NCI-H524 (cell line): ENCODE measurements at places on chromosomes 16 and 17.

DNA sequence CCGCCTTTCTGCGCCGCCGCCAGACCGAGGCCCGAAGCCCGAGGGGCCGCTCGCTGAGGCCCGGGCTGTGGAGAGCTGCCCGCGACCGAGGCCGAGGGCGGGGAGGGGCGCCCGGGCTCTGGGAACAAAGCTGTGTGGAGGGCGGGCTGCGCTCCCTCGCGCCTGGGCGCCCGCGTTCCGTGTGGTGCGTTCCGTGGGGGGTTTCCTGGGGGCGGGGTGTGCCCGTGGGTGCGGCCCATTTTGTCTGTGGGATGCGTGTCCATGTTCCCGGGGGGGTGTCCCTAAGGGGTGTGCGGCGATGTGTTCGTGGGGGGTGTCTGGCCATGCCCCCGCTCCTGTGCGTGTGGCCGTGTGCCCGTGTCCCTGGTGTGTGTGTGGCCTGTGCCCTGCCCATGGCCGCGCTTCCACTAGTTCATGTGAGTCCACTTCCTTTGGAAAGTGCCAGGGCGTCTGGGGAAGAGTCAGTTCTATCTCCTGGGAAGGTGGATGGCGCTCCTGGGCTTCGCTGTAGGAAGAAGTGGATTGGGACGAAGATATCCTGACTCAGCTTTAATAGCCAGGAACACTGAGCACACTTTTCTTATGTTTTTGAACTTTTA is 520 bp downstream of the JPT2 start:
- DNase-seq: peak; percentile 22

DNA sequence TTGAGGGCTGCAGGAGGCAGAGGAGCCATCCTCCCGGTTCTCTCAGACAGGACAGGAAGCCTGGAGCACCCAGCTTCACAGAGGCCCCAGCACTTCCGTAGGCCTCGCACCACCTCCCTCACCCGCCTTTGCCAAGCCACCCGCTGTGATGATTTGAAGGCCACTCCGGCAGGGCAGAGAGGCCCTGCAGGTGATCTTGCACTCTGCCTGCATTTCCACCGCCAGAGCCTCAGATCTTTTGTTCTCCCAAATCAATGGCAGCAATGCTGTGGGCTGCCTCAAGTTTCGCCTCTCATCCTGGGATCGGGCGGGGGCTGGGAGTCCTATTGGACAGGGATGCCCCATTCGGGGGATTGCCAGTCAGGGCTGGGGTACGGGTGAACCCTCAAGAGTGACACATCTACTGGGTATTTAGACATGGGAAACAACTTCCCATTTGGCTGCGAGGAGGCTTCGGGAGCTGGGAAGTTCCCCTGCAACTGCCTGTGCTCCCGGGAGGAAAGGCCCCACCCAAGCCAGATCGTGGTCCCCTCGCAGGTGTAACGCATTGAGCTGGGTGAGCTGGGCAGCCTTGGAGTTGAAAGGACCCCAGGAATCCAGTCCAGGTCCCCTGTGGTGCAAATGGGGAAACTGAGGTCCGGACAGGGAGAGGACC is 34.8 kb upstream of the PEMT start:
- no peak for DNase-seq

GRCh38 chr16:27408012-27408601 is 6.1 kb downstream of the IL21R start:
- no peak for DNase-seq

- DNase-seq: peak; percentile 8
These were observed 3.9 kb downstream of the UMOD start for GRCh38 chr16:20348365-20349185.

DNA sequence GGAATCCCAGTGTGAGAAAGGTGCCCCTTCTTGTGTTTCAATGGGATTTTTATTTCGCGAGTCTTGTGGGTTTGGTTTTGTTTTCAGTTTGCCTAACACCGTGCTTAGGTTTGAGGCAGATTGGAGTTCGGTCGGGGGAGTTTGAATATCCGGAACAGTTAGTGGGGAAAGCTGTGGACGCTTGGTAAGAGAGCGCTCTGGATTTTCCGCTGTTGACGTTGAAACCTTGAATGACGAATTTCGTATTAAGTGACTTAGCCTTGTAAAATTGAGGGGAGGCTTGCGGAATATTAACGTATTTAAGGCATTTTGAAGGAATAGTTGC is 567 bp downstream of the UBB start:
- DNase-seq: no peak

DNA sequence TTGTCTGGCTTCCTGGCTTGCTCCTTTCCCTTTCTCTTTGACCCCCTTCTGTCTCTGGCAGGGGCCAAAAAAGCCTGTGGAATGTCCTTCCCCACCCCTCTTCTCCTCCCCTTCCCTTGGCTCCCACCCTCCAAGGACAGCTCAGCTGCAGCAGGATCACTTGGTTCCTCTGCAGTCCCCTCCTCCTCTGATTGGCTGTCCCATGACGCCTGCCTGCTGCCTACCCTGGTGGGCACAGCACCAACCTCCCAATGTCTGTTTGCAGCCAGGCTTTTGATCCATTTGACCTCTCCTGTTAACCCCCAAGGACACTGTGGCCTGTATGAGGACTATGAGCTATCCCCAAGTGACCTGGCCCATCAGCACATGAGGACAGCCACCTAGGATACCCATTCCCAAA is 14.8 kb upstream of the MTMR4 start:
- no peak for DNase-seq

- peak; percentile 93 for DNase-seq
These were observed 57.8 kb upstream of the TEX2 start for GRCh38 chr17:64320613-64321553.

DNA sequence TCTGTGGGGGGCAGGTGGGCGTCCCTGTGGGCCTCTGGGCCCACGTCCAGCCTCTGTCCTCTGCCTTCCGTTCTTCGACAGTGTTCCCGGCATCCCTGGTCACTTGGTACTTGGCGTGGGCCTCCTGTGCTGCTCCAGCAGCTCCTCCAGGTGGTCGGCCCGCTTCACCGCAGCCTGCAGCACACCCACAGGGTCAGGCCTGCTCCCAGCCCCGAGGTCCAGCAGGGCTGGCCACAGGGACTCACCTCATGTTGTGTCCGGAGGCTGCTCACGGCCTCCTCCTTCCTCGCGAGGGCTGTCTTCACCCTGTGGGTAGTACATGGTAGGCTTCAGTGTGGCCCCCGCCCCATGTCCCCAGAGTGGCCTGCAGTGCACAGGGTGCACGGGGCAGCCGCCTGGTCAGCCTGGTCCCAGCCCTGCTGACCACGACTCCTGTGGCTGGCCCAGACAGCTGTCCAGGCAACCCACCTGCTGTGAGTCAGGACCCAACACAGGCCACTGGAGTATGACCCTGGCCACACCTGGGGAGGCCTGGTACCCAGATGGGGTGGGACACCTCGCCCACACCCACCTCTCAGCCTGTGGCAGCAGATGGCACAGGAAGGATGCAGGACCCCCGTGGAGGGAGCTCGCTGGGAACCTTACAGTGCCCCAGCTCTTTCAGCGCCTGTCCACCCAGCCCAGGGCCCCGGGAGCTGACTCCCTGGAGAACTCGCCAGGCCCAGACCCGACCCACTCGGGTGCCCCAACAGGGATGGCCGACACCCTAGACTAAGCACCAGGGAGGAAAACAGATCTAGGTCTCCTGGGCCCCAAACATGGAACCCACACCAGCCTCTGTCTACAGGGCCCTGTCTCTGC is 23.9 kb upstream of the AATK start:
- no peak for DNase-seq

GRCh38 chr17:50264263-50265113 is 9.8 kb upstream of the TMEM92 start:
- no peak for DNase-seq

- no peak for DNase-seq
These were observed 53.4 kb downstream of the GAS7 start for GRCh38 chr17:10144982-10145381.

GRCh38 chr16:17265154-17265553 is 205.6 kb downstream of the XYLT1 start:
- peak; percentile 37 for DNase-seq

DNA sequence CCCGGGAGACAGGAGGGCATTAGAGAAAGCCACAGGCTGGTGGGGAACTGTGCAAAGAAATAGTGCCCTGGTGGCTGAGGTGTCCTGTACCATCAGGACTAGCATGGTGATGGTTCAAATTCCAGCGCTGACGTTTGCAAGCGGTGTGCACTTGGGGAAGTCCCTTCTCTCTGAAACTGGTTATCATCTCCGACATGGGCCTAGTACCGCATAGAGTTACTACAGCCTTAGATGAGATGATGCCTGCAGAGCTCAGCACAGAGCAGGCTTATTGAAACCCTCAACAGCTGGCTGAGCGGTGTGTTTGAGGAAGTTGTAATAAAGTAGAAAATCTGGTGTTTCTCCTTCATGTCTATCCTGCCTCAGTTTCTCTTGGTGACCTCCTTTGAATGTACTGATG is 136.7 kb upstream of the WSCD1 start:
- no peak for DNase-seq

DNA sequence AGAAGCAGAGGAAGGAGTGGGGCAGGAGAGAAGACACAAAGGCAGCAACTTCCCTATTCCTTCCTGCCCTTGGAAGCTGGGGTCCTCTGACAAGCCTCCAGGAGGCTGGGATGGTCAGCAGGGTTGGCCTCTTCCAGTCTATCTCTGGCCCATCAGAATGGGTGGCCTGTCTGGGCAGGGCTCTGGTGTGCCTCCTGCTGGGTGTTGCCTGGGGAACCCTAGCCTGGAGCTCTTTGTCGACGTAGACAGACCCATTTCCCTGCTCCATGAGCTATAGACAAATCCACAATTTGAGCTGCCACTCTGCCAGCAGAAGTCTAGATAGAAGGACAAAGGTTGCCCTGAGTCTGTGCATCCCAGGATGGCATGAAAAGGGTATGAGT is 11.4 kb downstream of the IGFBP4 start:
- no peak for DNase-seq

DNA sequence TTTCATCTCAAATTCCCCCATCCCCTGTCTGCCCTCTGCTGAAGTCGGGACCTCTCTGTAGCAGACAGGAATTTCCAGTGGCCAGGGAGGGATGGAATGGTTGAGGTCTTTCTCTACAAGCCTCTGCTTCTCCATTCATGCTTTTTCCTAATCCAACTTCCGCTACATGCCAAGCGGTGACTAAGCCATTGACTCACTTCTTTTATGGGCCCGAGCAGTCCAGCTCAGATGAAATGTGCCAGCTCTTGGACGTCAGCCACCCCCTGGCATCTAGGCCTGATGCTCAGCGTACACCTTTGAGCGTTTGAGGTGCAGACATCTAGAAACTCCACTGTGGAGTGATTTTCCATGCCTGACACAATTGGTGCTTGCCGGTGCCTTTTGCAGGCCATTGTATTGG is 40.7 kb upstream of the GPR139 start:
- no peak for DNase-seq

DNA sequence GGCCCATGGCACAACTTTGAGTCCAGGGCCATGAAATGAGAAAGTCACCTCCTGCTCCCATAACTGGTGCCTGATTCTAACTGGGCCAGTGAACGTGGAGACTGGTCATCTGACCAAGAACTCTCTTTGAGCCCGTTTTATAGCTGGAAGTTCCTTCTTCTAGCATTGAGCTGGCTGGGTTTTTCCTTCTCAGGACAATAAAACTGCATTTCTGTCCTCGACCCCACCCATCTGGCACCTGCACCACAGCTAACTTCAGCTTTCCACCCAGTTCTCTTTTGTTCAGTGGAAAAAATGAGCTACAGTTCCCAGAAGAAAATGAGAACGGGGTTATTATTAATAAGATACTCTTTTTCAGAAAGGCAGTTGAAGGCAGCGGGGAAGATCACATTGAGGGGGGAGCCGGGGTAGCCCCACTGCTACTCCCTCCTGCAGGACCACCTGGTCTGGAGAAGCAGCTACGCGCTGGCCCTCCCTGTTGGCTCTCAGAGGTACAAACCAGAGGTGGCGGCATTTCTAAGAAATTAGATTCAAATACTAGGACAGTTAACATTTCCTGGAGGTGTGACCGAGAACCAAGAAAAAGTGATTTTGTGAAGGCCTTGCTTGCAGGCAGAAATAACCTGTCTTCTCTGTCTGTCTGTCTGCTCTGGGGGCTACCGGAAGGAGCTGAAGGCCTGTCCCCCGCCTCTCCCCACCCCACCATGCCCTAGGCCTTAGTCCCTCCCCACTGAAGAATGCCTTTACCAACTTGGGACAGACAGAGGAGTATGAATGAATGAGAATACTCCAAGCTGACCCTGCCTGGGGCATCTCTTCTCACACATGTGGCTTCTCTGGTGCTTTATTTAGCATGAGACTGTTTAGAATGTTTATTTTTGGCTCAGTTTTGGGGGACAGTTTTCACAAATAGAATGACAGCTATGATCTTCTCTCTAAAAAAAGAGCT is 123.9 kb downstream of the XYLT1 start:
- DNase-seq: no peak

GRCh38 chr16:90009172-90009899 is 9.9 kb downstream of the DBNDD1 start:
- DNase-seq: no peak

DNA sequence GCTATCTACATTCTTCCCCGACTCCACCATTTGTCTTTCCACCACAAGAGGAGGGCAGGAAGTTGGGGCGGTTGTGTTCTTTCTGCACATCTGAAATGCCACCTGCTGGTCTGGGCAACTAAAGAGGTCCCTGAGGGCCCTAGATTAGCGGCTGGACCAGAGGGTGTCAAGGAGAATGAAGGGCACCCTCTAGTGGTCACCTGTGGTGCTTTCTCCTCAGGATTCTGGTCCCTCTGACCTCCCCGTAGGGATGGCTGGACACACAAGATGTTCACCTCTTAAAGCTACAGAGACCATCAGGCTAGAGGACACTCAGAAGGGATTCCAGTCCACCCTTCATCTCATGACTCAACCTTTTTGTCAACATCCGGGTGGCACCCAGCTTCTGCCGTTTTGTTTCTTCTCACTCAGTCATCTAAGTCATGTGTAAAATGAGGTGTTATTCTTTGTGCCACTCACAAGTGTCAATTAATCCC is 2.9 kb upstream of the SCIMP start:
- peak; percentile 52 for DNase-seq

- no peak for DNase-seq
These were observed 17.3 kb downstream of the SOCS3 start for GRCh38 chr17:78342449-78343186.

- DNase-seq: no peak
These were observed 9.5 kb upstream of the UNK start for GRCh38 chr17:75774991-75775668.

DNA sequence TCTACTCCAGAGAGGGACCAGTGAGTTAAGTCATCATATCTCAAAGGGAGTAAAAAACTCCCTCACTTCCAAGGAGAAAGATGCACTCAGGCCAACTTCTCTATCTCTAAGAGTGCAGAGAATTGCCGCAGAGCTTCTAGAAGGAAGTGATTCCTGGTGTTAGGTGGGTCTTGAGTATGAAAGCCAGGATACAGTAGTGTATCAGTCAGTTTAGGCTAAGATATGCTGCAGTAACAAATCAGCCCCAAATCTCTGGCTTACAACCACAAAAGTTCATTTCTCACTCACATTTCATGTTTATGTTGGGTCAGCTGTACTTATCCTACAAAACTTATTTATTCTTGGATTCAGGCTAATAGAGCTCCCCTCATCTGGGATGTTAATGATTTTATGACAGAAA is 106.3 kb downstream of the HS3ST4 start:
- no peak for DNase-seq
